ENCODE measurements at places on chromosomes 4 and X.

- no peak for DNase-seq
Observed at GRCh38 chrX:120468071-120468470, 1.0 kb downstream of the LAMP2 start.

DNA sequence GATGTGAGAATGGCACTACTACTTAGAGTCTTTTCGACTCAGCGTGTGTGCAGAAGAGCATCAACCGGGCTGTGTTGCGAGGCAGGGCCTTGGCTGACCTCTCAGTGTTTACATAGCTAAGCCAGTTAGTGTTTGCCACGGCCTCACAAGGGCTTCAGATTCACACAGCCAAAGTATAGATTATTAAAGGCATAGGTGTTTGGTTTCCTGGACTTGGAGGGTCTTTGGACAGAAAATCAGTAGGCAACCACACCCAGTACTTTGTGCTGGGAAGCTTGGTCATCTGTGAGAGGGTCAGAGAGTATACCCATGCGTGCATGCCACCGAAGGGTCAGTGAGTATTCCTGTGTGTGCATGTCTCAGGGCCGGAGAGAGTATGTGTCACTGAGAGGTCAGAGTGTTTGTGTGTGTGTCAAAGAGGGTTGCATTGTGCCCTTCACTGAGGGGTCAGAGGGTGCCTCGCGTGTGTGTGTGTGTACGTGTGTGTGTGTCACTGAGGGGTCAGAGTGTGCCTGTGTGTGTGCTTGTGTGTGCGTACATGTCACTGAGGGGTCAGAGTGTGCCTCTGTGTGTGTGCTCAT, 69.7 kb upstream of the MSANTD1 start:
- DNase-seq: no peak

DNA sequence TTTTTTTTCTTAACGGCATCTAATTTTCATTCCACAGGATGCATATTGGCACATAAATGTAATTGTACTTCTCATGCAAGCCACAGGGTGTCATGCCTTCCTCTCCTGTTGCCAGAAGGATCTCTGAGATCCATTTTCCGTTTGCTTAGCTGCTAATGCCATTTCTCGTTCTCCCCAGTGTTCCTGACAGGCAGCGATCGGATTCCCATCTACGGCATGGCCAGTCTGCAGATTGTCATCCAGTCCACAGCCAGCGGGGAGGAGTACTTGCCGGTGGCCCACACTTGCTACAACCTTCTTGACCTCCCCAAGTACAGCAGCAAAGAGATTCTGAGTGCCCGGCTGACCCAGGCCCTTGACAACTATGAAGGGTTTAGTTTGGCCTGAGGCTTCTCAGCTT, 8.9 kb upstream of the NAP1L5 start:
- DNase-seq: peak; percentile 8

- peak; percentile 80 for DNase-seq
Observed at GRCh38 chr4:6986781-6987587, 56.2 kb upstream of the TADA2B start.

- no peak for DNase-seq
Observed at GRCh38 chr4:8266508-8266907, 3.0 kb upstream of the HTRA3 start.

GRCh38 chr4:113406723-113407016, 354.9 kb downstream of the CAMK2D start:
- no peak for DNase-seq

DNA sequence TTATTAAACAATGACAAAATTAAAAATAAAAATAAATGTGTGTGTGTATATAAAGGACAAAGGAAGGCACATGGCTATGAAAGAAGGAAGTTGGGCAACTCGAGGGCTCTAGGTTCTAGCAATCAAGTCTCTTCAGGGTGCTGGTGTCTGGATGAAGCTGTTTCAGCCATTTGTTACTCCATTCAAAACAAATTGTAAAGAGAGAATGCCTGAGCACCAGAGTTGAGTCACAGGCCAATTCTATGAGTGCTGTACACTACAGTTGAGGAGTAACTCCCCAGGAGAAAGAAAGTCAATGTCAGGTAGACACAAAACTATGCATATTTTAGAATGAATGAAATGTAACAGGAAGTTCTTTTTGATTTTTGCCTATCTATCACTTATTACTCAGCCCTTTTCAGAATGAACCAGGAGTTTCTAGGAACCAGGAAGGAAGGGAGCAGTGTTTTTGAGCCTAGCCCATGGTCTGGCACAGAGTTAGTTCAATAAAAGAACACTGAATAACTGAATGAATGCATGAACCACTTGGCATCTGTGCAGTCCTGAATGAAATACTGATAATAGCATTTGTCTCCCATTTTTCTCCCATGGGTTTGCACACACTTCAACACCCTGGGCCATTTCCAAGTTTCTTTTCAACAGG, 151.7 kb upstream of the CPEB2 start:
- DNase-seq: no peak

DNA sequence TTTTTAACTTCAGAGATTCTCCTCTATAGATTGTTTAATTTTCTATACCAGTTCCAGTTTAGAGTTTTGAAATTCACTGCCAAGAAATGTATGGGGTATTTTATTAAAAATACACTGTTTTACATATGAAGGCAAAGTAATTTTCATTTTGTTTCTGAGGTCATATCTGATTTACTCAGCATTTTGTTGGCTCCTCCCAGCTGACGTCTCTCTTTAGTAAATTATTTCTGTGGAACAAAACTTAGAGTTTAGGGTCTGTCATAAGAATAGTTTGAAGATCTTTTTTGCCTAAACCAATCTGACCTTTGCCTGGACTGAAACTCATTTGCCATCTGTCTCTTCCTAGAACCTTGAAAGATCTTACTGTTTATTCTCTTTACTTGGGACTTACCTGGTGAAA, 16.9 kb downstream of the FNIP2 start:
- DNase-seq: no peak

DNA sequence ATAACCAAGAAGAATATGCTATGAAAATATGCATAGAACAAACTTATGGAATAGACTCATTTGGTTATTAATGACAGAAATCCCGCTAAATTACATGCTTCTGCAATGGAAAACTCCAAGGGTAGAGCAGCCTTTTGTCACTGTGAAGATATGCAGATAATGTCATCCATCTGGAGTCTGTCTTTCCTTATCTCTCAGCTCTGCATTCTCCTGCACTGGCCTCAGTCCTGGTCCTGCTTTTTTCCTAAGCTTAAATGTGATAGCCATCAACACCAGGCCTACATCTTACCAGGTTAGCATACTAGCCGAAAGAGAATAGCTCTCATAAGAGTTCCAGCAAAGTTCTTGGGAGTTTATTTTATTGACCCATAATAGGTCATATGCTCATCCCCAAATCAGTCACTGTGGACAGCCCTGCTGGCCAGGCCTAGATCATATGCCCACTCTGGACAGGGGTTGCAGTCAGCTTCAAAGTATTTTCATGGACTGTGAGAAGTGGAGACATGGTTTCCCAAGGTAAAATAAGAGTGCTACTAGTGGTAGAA, 86.5 kb upstream of the LEF1 start:
- no peak for DNase-seq

GRCh38 chr4:914531-914930, 17.6 kb downstream of the GAK start:
- no peak for DNase-seq

DNA sequence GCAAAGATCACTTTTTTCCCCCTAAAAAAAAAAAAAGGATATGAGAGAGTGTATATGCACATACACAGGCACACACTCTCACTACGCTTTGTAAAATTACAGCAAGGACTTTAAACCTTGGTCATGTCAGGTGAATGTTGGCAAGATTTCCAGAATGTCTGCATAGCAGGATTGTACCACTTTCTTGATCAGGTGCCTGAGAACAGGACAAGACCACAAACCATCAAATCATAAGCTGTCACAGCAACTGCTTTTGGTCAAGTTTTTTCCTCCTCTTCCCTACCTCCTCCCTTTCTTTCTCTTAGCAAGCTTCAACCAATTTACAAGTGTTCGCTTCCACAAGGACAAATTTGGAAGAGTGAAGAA, 15.3 kb downstream of the PPARGC1A start:
- no peak for DNase-seq

DNA sequence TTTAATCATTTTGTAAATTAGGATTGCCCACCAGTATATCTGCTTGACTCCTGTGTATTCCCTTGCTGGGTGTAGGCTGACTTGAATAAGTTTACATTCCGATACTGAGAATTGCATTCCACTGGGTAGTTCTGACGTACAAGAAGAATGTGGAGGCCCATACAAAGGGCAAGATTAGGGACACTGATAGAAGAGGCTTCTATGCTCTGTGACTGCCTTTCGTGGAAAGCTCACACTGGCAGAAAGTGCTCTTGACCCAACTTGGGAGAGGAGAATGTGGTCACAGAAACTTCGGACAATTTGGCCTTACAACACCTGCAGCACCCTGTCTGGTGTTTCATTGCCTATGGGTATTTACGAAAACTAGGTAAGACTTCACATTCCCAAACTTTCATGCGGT, 126.3 kb downstream of the RAPGEF2 start:
- no peak for DNase-seq

DNA sequence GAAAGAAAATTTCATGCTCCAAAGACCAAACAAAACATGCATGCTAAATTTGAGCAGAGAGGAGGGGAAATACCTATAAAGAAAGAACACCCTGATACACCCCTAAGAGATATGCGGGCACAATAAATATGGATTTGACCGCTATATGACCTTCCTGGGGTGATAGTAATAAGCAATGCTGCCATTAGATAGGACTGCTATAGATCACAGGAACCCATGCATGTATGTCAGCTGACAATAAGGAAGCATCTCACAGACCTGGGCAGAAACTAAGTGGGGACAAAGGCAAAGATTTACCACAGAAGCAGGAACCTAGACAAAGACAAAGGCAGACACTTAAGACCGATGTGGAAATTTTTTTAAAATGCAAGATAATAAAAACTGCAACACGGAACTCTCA, 21.3 kb downstream of the ZNF721 start:
- DNase-seq: no peak

- no peak for DNase-seq
Observed at GRCh38 chr4:17437396-17437795, 74.5 kb downstream of the QDPR start.

GRCh38 chr4:140790765-140791164, 34.6 kb upstream of the TBC1D9 start:
- DNase-seq: no peak

- no peak for DNase-seq
Observed at GRCh38 chr4:4416981-4417380, 30.1 kb downstream of the NSG1 start.

GRCh38 chr4:107757864-107758476, 37.9 kb upstream of the PAPSS1 start:
- DNase-seq: no peak

- DNase-seq: no peak
Observed at GRCh38 chr4:1981251-1982058, 27.3 kb downstream of the NELFA start.

DNA sequence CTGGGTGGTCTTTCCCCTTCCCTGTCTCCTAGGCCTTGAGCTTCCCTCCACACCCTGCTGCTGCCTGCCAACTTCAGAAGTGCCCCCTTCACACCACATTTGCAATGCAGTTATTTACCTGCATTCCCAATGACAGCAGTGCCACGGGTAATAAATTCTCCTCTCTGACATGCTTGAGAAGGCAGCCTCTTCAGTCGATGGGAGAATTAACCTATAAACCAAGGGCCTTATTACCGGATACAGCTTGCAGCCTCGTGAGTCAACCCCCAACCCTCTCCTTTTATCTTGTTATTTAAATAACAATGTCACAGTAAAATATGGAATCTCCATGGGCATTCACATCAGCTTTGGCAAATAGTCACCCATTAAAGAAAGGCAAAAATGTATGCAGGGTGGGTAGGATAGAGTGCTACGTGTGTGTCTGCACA, 34.7 kb upstream of the LGI2 start:
- no peak for DNase-seq

DNA sequence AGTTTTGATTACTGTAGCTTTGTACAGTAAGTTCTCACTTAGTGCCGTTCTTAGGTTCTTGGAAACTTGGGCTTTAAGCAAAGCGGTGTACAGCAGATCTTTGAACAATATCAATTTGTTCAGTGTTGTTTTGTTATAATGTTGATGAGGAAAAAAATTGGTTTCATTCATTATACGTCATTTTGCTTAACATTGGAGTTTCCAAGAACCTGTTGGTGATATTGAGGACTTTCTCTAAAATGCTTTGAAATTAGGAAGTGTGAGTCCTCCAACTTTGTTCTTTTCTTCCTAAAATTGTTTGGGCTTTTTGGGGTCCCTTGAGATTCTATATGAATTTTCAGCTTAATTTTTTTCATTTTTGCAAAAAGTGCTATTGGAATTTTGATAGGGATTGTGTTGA, 49.1 kb downstream of the STAG2 start:
- DNase-seq: no peak
